NCI-H460 (cell line): ENCODE measurements at places on chromosomes 4 and X.
A peak's percentile ranks its signal among the peaks of the same experiment; 100 is the strongest.

- no peak for DNase-seq
Observed at GRCh38 chrX:150833454-150834056, 64.9 kb downstream of the CD99L2 start.

DNA sequence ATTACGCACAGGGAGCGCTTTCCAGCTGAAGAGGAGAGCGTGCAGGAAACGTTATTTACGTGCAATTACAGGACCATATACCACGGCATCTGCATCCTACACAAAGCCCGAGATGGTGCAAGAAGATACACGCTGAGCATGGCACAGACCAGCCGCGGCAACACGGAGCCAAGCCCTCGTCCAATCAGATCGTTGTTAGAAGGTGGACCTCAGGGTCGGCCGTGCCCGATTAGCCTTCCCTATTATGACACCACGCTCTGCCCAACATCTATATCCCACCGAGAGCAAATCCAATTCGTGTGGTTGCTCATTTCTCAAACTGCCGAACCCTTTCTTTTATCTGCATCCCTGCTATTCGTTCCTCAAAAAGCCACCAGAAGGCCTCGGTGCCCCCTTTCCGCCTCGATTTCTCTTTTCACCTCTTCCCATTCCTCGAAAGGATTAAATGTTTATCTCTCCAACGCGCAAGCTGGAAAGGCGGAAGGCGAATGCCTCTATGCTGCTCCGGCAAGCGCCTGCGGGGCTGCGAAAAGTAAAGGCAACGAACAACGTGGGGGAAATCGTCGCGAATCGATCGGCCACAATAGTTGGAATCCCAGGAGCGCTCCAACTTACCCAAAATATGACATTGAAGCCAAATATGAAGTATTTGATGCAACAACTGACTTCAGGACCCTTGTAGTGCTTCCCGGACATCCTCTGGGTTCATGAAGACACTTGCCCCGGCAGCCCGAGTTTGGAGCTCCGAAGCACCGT is 702 bp downstream of the TSPAN5 start:
- DNase-seq = no peak

DNA sequence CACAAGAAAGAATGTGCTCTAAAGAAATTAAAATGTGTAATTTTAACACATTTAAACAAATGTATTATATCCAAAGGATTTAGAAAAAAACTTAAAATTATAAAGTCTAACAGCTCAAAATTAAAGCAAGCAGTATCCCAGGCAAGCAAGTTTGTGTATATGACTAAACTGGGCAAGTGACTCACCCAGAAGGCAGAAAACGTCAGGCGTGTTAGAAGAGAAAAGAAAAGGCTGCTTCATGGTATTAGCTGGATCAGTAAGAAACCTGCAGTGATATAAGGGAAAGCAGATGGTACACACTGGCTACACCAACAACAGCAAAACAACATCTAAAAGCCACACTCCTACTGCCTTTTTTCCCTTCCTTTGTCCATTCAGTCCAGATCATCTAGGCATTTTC is 250.6 kb upstream of the NDST3 start:
- DNase-seq = peak; percentile 12

GRCh38 chrX:41661366-41662095 is 27.2 kb upstream of the GPR34 start:
- DNase-seq = no peak

DNA sequence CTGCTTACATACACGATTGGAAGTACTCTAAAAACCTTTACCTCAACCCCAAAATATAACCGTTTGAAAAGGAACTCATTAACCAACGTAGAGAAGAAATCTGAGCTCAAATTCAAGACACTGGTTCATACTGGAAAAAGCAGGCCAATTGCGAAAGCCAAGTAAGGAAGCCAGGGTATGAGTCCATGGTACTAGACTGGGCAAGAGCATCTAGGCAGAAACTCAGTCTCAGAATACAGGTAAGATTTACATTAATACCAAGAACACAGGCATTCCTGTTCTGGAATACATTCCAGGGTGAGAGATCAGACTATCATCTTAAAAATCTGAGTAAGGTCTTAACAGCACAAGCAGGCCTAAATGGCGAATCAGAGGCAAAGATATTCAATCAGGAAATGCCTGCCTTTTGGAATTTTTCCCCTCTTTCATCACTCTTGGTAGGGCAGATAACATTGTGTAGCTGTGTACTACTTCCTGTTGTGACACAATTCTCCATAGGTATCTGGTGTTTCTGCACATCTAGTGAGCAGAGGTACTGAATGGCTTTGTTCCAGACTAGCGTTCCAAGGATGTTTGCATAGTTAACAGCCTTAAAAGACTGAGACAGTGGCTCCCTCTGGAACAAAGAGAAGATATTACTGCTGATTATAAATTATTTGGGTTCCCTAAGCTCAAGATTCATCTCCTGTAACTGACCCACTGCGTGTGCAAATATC is 311.3 kb downstream of the PCDH19 start:
- DNase-seq = no peak

GRCh38 chr4:139191373-139191772 is 14.4 kb upstream of the ELF2 start:
- DNase-seq = no peak

DNA sequence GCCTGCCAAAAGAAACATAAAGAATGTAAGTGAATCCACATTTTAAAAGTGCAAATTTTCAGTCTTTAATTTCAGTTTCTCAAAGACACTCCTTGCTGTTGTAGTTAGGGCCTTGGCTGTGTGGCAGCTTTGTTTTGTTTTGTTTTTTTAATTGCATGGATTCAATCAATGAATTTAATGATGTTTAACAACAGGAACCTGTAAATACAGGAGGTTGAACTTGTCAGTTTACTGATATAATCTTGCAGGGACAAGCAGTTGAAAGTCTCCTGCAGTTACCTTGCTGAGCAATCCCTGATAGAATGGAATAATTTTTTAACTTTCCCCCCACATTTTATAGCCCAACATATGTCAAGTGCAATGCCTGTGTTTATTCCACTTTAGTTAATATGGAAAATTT is 528.3 kb upstream of the PCDH7 start:
- no peak for DNase-seq

- no peak for DNase-seq
Observed at GRCh38 chrX:115562480-115562847, 1.5 kb downstream of the PLS3 start.

- DNase-seq = no peak
Observed at GRCh38 chr4:8694226-8694625, 101.7 kb downstream of the CPZ start.

DNA sequence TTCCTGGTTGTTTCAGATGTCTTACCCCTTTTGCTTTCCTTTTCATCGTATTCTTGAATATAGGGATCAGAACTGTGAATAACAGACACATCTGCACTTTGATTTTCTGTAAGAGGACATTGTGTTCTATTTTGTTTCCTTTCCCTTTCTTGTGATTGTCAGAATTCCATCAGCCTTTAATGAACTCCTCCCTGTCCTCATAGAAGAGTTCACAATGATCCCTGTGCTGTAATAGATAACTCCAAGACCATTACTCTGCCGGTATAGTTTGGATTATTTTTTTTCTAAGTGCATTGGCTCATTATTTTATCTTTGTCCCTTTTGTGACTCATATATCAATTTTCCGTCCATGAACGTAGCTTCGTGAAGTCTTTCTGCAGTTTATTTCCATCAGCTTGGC is 59.7 kb upstream of the PRDM8 start:
- no peak for DNase-seq

GRCh38 chr4:186104890-186105646 is 564 bp downstream of the FAM149A start:
- DNase-seq = no peak

DNA sequence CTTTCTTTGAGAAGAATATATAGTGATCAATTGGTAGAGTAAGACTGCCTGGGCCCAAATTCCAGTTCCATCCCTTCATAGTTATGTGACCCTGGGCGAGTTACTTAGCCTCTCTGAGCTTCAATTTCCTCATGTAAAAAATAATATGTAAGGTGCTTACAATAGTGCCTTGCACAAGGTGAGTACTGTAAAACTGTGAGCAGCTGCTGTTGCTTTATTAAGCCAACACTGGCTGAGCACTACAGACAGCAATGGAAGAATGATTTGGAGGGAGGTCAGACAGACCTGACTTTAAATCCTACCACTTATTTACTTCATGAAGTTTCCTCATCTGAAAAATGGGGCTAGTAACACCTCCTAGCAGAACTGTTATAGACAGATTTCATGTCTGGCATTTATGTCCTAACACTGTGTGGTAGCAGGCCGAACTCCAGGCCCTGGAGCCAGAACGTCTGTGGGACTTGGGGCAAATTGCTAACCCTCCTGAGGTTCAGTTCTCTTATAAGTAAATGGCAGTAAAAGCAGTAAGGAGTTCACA is 53.8 kb downstream of the RNF150 start:
- no peak for DNase-seq

- no peak for DNase-seq
Observed at GRCh38 chrX:101265869-101266428, 25.2 kb downstream of the TAF7L start.

- DNase-seq = no peak
Observed at GRCh38 chr4:2662598-2662997, 93.5 kb downstream of the TNIP2 start.

GRCh38 chrX:104270916-104271512 is 16.3 kb upstream of the ESX1 start:
- DNase-seq = peak; percentile 57

DNA sequence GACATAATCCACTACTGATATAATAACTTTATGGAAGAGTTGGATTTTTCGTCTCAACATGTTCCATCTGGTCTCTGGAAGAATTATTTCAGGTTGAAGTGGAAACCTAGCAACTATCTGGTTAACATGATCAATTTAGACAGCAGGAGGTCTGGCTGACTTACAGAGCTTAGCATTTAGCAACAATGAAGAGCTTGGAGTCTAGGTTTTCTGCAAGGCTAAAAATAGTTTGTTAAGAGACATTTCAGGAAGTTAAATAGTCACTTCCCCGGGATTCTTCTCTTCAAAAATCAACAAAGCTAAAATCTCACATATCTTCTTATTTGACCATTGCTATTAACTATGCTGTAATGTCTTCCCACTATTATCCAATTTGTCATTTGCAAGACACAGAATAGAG is 418.6 kb upstream of the DIPK2B start:
- no peak for DNase-seq

- DNase-seq = peak; percentile 84
Observed at GRCh38 chr4:40621592-40622512, 7.8 kb downstream of the RBM47 start.

DNA sequence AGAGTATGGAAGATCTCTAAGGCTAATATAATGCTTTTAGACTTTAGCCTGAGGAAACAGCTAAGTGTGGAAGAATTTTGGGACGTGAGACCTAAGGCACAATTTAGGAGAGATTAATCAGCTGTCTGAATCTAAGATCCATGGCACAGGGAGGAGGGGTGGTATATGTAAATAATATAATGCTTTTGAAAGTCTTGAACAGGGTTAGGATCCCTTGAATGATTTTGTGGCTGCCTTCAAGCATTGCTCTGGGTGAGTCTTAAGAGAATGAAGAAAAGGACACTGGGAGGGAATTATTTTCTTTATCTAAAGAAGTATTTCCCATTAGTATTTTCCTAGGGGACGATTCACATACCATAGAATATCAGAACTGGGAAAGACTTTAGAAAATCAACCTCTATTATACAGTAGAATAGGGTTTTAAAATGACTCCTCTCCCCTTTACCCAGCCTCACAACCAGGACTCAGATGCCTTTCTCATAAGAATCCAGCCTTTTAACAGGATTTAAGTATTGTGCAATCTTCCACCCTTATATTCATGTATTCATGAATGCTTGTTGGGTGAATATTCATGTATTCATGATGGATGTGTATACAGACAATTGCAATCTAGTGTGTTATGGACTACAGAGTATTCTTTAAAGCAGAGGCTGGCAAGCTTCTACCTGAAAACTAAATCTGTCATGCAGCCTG is 664.2 kb upstream of the CPEB2 start:
- no peak for DNase-seq

GRCh38 chr4:163404580-163404979 is 60.9 kb downstream of the NPY5R start:
- DNase-seq = peak; percentile 8

GRCh38 chr4:78558410-78558809 is 6.8 kb downstream of the ANXA3 start:
- no peak for DNase-seq

GRCh38 chr4:110361921-110362320 is 114.0 kb upstream of the ENPEP start:
- no peak for DNase-seq

- DNase-seq = no peak
Observed at GRCh38 chrX:83966347-83966746, 105.4 kb downstream of the CYLC1 start.

- no peak for DNase-seq
Observed at GRCh38 chrX:44314808-44315207, 28.7 kb downstream of the EFHC2 start.

DNA sequence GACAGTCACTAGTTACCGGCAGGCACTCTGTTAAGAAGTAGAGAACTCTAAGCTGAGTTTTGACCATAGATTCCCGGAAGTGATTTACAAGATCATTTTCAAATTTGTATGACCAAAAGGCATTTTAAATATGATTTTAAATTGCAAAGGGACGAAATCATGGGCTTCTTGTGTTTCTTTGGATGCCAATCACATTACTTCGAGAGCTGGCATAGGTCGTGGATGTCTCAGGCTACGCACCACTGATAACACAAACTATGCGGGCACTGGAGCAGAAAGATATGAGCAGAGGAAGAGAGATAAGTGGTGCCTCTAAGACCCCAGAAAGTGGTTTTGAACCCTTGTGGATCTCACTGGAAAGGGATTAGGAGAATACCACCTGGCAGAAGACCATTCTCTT is 294.2 kb upstream of the FTHL17 start:
- no peak for DNase-seq

GRCh38 chr4:25938787-25939186 is 24.8 kb downstream of the SMIM20 start:
- no peak for DNase-seq

GRCh38 chr4:20723019-20723418 is 22.8 kb downstream of the PACRGL start:
- peak; percentile 51 for DNase-seq

DNA sequence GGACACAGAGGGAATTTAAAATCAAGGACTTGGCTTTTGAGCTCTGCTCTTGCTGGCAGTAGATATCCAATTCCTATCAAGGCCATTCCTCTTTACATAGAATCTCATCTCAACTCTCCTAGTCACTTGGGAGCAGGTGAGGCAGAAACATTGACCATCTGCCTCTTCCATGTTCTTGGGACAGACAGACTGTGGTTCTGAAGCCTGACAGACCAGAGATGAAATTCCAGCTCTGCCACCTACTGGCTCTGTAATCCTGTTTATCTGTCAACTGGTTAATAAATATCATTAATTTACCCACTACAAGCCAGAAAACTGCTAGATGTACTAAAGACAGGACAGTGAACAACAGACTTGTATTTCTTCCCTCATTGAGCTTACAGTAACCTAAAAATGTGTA is 300.8 kb downstream of the ADGRL3 start:
- DNase-seq = peak; percentile 6

- no peak for DNase-seq
Observed at GRCh38 chr4:178185517-178185916, 743.3 kb upstream of the AGA start.

DNA sequence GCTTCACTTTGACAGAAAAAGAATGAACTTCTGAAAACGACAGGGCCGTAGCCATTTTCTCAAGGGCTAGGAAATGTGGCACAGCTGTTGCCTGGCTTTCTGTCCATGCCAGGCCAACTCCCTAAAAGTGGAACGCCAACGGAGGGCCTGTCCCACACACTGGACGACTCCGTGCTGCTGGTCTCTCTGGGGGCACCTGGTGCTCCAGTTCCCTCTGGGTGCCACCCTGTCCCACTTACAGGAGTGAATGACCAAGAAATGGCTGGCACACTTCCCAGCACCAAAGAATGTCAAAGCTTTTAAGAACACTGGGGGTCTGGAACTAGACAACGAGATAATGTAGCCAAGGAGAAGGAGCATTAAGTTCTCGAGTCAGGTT is 40.9 kb downstream of the GATB start:
- DNase-seq = no peak
